ENCODE measurements at places on chromosomes 16 and 17. TPM values are rescaled to one million over a fixed set of nuclear protein-coding genes. Genes with fewer than 3 reads are reported as not detected.

- DNase-seq: no peak
These were observed 94.3 kb downstream of the AXIN2 start for GRCh38 chr17:65467156-65467555.

Gene KRT28
- total RNA-seq: not detected

- DNase-seq: no peak
These were observed 23.6 kb downstream of the ALOX12B start for GRCh38 chr17:8063761-8064534.

Gene CHST5
- total RNA-seq: 0.12 TPM

- peak; percentile 35 for DNase-seq
These were observed 68.5 kb upstream of the PMFBP1 start for GRCh38 chr16:72240466-72240865.

Gene CD300LF
- total RNA-seq: not detected

DNA sequence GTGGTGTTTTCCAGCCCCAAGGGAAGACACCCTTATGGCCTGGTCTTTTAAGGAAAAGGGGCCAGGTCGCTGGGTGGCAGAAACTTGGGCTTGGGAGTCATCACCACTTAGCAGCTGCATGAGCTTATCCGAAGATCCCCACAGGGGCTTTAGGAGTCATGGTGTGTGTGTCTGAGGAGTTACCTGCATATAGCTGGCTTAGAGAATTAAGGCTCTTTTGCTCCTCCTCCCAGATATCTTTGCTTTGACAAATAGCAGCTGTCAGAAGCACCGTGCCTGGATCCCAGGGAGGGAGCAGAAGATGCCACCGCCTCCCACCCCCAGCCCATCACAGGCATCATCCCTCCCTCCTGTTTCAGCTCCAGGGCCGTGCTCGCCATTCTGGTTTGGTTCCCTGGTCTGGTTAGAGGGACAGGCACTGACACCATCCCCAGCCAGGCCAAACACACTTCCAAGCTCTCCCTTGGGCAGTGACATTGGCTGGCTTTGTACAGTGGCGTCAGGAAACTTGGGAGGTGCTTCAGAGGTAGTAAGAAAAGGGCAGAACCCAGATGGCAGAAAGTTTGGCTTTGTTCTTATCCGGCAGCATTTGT, 17.4 kb downstream of the LDHD start:
- DNase-seq: no peak

- no peak for DNase-seq
These were observed 59.5 kb upstream of the CDC42EP4 start for GRCh38 chr17:73371285-73371684.
